ENCODE measurements at places on chromosomes 1 and 21.
A peak's percentile ranks its signal among the peaks of the same experiment; 100 is the strongest.

GRCh38 chr1:75723989-75724471, 479 bp upstream of the ACADM start:
- DNase-seq: no peak

GRCh38 chr21:32483293-32483595, 70.7 kb downstream of the EVA1C start:
- DNase-seq: no peak

- peak; percentile 67 for DNase-seq
Observed at GRCh38 chr1:89608984-89609725, 23.8 kb upstream of the LRRC8C start.

- no peak for DNase-seq
Observed at GRCh38 chr1:86757272-86757984, 53.1 kb downstream of the SH3GLB1 start.

- no peak for DNase-seq
Observed at GRCh38 chr1:152907686-152908601, at the start of gene IVL. IVL (plus strand) TSS chr1:152908546; CDS start chr1:152909798, 1,252 bp downstream.

GRCh38 chr1:68202239-68202832, 30.0 kb downstream of the WLS start:
- DNase-seq: no peak

GRCh38 chr1:38444770-38445442, 398.3 kb upstream of the POU3F1 start:
- no peak for DNase-seq

DNA sequence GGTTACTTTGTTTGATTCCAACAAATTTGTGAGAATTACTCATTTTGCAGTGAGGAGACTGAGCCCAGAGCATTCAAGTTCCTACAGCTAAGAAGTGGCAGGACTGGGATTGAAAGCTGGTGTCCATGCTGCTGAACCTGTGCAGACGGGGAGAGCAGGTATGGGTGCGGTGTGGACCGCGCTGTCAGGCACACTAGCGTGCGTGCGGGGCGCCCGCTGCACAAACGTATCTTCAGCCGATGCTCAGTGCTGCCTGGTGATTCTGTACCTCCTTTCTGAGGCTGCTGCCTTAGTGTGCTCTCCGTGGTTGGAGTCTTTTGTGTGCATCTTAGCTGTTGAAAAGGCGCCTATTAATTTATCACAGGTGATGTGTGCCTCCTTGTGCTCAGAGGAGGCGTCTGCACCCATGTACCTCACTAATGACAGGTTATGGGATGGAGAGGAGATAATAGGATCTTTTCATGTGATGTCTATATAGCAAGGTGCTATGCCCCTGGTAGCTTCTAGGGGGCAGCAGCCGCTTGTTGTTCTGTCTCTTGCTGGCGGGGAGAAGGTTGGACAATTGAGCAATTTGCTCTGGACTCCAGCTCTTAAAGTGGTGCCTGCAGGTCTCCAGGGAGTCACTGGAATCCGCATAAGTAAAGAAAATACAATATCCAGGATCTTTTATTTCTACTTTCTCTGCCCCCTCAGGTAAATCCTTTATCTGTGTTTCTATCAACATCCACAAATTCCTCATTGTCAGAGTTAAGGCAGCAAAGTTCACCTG, 32.5 kb downstream of the PEX14 start:
- peak; percentile 36 for DNase-seq

- DNase-seq: no peak
Observed at GRCh38 chr1:118136187-118136941, 48.7 kb downstream of the SPAG17 start.

- DNase-seq: no peak
Observed at GRCh38 chr1:228006034-228006785, 588 bp upstream of the WNT3A start.

- DNase-seq: peak; percentile 25
Observed at GRCh38 chr1:202274611-202275010, 67.1 kb downstream of the UBE2T start.

DNA sequence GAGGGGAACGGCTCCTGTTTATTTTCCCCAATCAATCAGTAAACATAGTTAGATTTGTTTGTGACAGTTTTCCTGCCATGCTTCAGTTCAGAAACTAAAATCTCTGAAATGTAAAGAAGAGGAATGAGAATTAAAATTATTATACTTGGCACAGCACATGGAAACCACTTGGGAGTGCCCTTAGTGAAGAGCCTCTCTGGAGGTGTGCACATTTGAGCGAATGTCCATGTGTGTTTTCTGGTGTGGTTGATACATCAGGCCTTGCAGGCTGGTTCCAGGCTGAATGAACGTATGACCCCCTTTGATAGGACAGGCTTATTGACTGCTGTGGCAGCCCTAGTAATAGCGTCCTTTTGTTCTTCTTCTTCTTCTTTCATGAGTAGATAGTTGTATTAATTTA, 27.1 kb downstream of the C4BPA start:
- DNase-seq: no peak

- DNase-seq: no peak
Observed at GRCh38 chr1:82258887-82259286, 458.2 kb downstream of the ADGRL2 start.

- peak; percentile 41 for DNase-seq
Observed at GRCh38 chr1:27332536-27333281, 9.1 kb upstream of the SYTL1 start.

DNA sequence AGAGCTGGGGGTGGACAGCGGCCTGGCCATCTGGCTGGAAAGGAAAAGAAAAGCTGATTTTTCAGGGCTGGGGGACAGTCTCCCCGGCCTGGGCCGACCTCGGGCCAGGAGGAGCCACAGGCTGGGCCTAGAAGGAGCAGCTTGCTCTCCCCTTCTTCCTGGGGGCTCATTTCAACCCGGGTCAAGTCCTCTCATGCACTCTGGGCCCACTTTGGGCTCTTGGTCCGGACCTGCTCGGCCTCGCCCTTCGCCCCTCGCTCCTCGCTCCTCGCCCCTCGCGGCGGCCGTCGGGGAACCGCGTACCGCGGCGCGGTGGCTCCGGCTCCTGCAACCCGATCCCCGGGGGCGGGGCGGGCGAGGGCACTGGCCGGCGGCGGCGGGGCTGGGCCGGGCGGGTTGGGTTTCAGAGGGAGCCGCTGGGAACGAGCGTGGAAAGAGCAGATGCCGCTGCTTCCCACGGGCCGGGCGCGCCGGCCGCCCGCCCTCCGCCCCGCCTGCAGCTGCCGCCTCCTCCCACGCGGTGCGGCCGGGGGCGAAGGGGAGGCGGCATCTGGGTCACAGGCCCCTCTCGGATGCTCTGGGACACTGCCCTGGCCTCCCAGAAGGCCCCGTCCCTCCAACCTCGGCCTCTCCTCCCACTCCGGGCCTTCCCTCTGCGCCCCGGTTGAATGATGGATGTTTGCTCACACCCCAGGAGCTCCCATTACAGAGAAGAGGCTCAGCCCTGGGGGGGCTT, 6.6 kb downstream of the HEYL start:
- no peak for DNase-seq

- no peak for DNase-seq
Observed at GRCh38 chr1:235101558-235102258, 26.9 kb downstream of the TOMM20 start.

- no peak for DNase-seq
Observed at GRCh38 chr1:53644909-53645689, 93.9 kb downstream of the GLIS1 start.

- DNase-seq: no peak
Observed at GRCh38 chr1:173301507-173301906, 94.4 kb upstream of the TNFSF4 start.

DNA sequence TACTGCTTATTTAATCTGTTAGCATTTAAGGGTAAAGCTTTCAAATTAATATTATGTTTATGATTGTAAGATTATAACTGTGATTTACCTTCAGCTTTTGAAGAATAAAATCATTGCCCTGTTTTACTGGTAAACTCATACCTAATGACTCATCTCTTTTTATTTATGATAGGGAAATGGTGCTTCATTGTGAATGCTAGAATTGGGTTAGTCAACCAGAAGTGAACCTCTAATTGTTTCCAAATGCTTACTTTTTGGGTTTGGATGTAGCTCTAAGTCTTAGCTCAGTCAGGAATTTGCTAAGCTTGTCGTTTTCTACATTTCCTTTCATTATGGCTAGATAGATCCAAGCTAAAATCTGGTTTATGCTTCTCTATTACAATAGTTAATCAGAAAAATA, 59.4 kb downstream of the SLC30A7 start:
- no peak for DNase-seq

DNA sequence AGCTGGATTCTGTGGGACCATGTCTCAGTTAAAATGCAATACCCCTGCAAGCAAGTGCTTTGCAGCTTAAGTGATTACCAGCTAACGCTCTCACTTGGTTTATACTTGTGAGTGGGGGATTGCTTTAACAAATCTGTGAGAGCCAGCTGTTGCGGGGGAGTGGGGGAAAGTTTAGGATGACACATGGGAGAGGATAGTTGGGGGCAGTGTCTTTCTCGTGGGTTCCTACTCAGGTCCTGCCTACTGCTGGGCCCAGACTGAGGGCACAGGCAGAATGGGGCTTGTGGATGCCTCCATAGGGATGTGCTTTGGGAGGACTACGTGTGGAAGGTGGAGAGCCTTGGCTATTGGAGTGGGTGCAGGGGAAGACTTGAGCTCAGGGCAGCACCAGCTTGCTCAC, 60.1 kb downstream of the ELK4 start:
- no peak for DNase-seq

Data from activated effector memory CD4-positive, alpha-beta T cell treated with Interleukin-2 at 50 U/mL for 16 hours (primary cell).